ENCODE measurements at places on chromosomes 4 and X.
A peak's percentile ranks its signal among the peaks of the same experiment; 100 is the strongest.

DNA sequence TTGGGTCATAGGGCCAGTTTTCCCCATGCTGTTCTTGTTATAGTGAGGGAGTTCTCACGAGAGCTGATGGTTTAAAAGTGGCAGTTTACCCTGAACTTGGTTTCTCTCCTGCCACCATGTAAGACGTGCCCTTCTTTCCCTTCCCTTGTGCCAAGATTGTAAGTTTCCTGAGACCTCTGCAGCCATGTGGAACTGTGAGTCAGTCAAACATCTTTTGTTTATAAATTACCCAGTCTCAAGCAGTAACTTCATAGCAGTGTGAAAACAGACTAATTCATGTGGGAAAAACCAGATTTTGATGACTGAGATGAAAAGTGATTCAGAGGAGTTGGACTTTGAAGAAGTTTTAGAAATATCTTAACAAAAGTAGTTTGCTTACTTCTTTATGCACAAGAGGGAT, 101.4 kb downstream of the ARHGAP10 start:
- DNase-seq = peak; percentile 66

- no peak for DNase-seq
Measured at GRCh38 chr4:55255179-55255578, 90.9 kb upstream of the SRD5A3 start.

GRCh38 chrX:14064626-14065432, 35.1 kb upstream of the GEMIN8 start:
- no peak for DNase-seq

- no peak for DNase-seq
Measured at GRCh38 chrX:65586491-65586890, 51.9 kb upstream of the LAS1L start.

DNA sequence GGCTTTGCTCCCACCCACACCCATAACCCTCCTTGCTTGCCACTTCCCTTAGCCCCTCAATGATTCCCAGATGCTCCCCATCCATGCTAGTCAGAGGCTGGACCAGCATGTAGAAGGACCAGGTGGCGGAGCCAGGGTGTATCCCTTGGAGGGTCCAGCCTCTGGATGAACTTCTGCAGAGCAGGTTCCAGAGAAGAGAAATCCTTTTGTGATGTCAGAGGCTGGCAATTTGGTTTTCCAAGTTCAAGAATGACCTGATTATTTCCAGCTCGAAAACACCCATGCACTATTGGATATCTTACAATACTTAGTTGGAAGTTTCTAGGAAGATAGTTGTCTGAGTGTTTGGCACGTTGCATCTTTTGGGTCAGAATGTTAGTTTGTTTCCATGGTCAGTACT, 168.3 kb upstream of the RPS6KA3 start:
- DNase-seq = no peak

- no peak for DNase-seq
Measured at GRCh38 chr4:115117651-115118050, 4.2 kb upstream of the NDST4 start.

Measured in suppressor macrophage treated with lipopolysaccharide for 4 hours (primary cell).